Activated naive CD4-positive, alpha-beta T cell treated with anti-CD3 and anti-CD28 coated beads, Interleukin-2, amount 10 ng/mL, durations not matched to agents 5 hours and 36 hours (primary cell): ENCODE measurements at places on chromosomes 11 and 22. TPM values are rescaled to one million over a fixed set of nuclear protein-coding genes. Genes with fewer than 3 reads are reported as not detected.

CHRNA10 gene
- total RNA-seq: 1.9 TPM

HORMAD2 gene
- total RNA-seq: not detected

OR6T1 gene
- total RNA-seq: not detected

DCHS1 gene
- 0.36 TPM for total RNA-seq

MICAL3 gene
- 20.1 TPM for total RNA-seq

MAJIN gene
- total RNA-seq: 0.36 TPM

CRELD2 gene
- total RNA-seq: 47.1 TPM

MS4A4A gene
- total RNA-seq: not detected

MS4A3 gene
- total RNA-seq: not detected

RASD2 gene
- total RNA-seq: not detected

POTEH gene
- total RNA-seq: not detected

PYGM gene
- 5.2 TPM for total RNA-seq

CWC15 gene
- 57.7 TPM for total RNA-seq

DBX1 gene
- total RNA-seq: not detected

APOL5 gene
- total RNA-seq: not detected

SYT9 gene
- total RNA-seq: not detected

C2CD2L gene
- total RNA-seq: 28.4 TPM

OR4A5 gene
- not detected for total RNA-seq

MYBPC3 gene
- not detected for total RNA-seq

LMO1 gene
- not detected for total RNA-seq

CCDC73 gene
- not detected for total RNA-seq

SYNGR1 gene
- 0.31 TPM for total RNA-seq

OR8D4 gene
- not detected for total RNA-seq

RBM14 gene
- 125 TPM for total RNA-seq

MIOX gene
- total RNA-seq: not detected

SYCE3 gene
- not detected for total RNA-seq

CABP4 gene
- 3.7 TPM for total RNA-seq

SPCS2 gene
- total RNA-seq: 170 TPM

CASP5 gene
- total RNA-seq: not detected

CREB3L1 gene
- not detected for total RNA-seq

USH1C gene
- total RNA-seq: not detected

MYO18B gene
- total RNA-seq: 1.1 TPM

ANO3 gene
- not detected for total RNA-seq

ZBTB16 gene
- 4.8 TPM for total RNA-seq

CCDC82 gene
- total RNA-seq: 29.7 TPM

POLD4 gene
- 75.9 TPM for total RNA-seq

CYB5R2 gene
- 0.81 TPM for total RNA-seq

OR51B4 gene
- not detected for total RNA-seq

GPR83 gene
- total RNA-seq: not detected

NPAS4 gene
- 0.05 TPM for total RNA-seq

BRSK2 gene
- total RNA-seq: not detected

MMP12 gene
- not detected for total RNA-seq

TMEM191B gene
- not detected for total RNA-seq

TNNT3 gene
- total RNA-seq: 11.3 TPM

MS4A6A gene
- total RNA-seq: not detected
